ENCODE measurements at places on chromosomes 7 and 10.

DNA sequence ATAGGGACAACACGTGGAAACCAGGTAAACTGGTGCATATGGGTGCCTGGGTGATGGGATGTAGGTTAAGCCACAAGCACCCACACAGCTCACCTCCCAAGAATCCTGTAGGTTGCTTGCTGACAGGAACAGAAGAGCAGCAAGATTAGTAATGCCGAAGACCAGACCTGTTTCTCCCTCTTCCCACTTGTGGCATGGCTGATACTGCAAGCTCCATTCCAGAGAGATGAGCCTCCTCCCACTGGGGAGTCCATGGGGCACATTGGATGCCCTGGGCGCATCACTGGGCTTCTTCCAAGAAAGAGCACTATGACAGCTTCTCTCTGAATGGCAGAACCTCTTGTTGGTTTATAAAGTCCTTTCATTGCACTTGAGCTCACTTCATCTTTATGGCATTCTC is 44.4 kb upstream of the LOXL4 start:
- H3K27me3 ChIP-seq, result no peaks in the 10 kb centered on the region
- H3K27ac ChIP-seq, result no peak overlapping the region
- no peak overlapping the region for H3K4me3 ChIP-seq
- H3K4me1 ChIP-seq, result peaks cover 4% of the 10 kb centered on the region

GRCh38 chr10:98135222-98135899 is 904 bp downstream of the R3HCC1L start:
- no peaks in the 10 kb centered on the region for H3K27me3 ChIP-seq
- no peaks in the 10 kb centered on the region for H3K36me3 ChIP-seq
- peak overlapping the region; percentile 93 for H3K27ac ChIP-seq
- no peaks in the 10 kb centered on the region for H3K4me1 ChIP-seq
- peak overlapping the region; percentile 92 for H3K4me3 ChIP-seq

- no peaks in the 10 kb centered on the region for H3K27me3 ChIP-seq
- no peak for DNase-seq
- no peaks in the 10 kb centered on the region for H3K36me3 ChIP-seq
- no peak overlapping the region for H3K27ac ChIP-seq
- H3K4me1 ChIP-seq, result no peaks in the 10 kb centered on the region
Observed at GRCh38 chr10:4141471-4141870, 356.5 kb upstream of the KLF6 start.

DNA sequence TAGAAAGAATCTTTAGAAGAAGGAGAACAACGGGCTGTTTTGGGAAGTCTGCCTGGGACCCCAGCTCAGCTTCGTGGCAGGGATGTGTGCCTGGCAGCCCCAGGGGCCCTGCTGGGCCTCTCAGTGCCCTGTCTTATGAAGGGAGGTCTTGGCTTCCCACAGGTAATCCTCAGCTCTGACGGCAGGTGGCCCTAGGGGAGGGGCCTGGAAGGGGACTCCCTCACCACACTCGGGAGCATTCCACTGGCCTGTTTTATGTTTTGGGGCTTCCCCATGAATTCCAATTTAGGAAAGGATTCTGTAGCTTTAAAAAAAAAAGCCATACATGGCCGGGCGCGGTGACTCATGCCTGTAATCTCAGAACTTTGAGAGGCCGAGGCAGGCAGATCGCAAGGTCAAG is 3.0 kb upstream of the DMBT1 start:
- no peak for DNase-seq
- H3K36me3 ChIP-seq, result no peaks in the 10 kb centered on the region
- no peaks in the 10 kb centered on the region for H3K27me3 ChIP-seq
- no peak overlapping the region for H3K4me3 ChIP-seq
- H3K27ac ChIP-seq, result no peak overlapping the region
- no peaks in the 10 kb centered on the region for H3K4me1 ChIP-seq

DNA sequence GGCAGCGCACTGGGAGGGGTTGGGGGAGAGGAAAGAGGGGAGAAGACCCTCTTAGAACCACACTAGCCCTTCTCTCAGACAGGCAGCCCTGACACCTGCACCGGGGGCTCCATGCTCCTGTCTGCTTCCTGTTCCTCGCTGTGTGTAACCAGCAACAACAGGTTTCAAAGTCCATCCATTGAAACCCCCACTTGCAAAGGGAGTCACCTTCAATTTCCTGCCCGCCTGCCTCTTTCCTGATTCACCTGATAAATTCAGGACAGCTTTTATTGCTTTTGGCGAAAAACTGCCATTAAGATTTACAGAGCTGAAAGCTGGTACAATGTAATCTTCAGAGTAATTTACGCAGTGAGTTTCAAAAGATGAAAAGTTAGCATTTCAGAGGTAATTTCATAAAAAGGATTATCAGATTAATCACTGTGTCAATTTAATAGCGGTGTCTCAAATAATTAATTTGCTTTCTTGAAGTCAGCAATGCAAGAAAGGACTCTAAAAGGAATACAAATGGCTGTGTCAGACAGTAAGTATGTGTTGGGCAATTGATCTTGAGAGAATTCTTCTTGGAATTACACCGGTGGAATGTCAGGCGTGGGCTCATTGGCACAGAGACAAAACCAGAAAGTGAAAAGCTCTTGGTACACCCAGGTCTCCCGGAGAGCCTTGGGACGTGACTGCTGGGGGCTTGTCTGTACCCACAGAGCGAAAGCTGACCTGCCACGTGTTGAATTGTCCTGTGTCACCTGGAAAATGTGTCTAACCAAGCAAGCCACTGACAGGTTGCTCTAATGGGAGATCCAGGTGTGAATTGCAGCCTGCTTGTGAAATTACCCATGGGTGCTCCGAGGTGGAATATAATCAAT is 60.7 kb downstream of the TMEM209 start:
- DNase-seq, result peak; percentile 41
- H3K4me3 ChIP-seq, result no peak overlapping the region
- no peaks in the 10 kb centered on the region for H3K27me3 ChIP-seq
- peaks cover 8% of the 10 kb centered on the region for H3K4me1 ChIP-seq

DNA sequence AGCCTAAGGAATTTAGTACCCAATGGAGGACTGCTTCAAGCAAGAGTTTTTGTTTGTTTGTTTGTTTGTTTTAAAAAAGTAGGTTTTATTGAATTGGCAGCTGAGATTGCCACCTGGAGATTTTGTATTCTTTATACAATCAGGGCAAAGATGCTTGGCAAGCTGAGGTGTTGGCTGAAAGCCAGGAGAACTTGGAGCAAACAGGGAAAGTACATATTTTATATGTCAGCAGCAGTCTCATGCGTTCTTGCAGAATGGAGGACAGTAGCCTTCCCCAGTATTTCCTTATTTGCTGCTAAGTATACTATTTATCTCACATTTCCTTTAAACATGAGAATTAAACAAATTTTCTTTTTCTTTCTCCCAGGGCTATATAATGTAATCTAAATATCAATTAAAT is 22.6 kb upstream of the ICA1 start:
- no peaks in the 10 kb centered on the region for H3K27me3 ChIP-seq
- peak; percentile 62 for DNase-seq
- H3K4me1 ChIP-seq, result peaks cover 25% of the 10 kb centered on the region
- no peak overlapping the region for H3K4me3 ChIP-seq
- H3K27ac ChIP-seq, result no peak overlapping the region
- no peaks in the 10 kb centered on the region for H3K36me3 ChIP-seq

DNA sequence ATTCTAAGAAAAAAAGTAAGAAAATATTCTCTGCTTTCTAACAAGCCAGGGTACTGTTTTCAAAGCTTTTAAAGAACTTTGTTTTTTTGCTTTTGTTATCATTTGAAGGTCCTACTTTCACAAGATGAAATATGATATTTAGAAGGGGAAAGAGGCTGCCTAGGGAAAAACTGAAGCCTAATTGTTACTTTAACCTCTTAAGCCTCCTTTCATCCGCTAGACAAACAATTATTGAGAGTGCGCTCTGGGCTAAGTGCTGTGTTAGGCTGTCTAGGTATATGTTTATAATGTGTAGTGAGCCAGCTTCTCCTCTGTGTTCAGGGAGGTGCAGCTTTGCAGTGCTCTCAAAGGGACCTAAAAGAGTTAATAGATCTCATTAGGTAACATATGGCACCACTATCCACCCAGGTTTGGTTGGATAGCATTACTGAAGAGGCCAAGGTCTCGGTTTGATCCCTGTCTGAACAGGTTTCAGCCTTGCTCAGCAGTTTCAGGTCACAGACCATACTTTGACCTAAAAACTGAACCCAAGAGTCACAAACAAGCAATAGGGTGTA is 17.9 kb downstream of the PDK4 start:
- H3K27me3 ChIP-seq, result no peaks in the 10 kb centered on the region
- no peaks in the 10 kb centered on the region for H3K4me1 ChIP-seq

DNA sequence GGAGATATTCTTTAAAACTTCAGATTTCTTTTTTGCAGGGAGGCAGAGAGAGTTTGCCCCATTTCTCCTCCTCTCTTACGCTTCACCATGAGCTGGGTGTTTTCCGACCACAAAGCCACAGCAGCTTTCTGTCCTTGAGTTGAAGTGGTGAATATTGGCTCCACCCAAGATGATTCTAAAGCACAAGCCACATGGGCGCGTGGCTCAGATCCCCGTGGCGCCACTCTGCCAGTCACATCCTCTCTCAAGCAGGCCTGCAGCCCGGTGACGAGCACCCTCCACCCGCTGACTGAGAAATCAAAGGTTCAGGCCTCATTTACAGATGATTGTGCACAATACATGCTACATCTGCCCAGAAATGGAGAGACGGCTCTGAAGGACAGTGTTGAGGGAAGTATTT is 27.6 kb upstream of the RNF32 start:
- H3K27ac ChIP-seq, result no peak overlapping the region
- peaks cover 19% of the 10 kb centered on the region for H3K4me1 ChIP-seq
- H3K36me3 ChIP-seq, result no peaks in the 10 kb centered on the region
- no peaks in the 10 kb centered on the region for H3K27me3 ChIP-seq
- H3K4me3 ChIP-seq, result no peak overlapping the region

- no peak for DNase-seq
- no peak overlapping the region for H3K4me3 ChIP-seq
- no peaks in the 10 kb centered on the region for H3K36me3 ChIP-seq
- H3K27me3 ChIP-seq, result no peaks in the 10 kb centered on the region
- H3K4me1 ChIP-seq, result no peaks in the 10 kb centered on the region
- H3K27ac ChIP-seq, result no peak overlapping the region
Observed at GRCh38 chr10:9443758-9444157, 1389.3 kb downstream of the GATA3 start.

Data from pancreas (tissue), 10 donors.